ENCODE measurements at places on chromosomes 7 and 10. TPM values are rescaled to one million over a fixed set of nuclear protein-coding genes. Genes with fewer than 3 reads are reported as not detected.

DNA sequence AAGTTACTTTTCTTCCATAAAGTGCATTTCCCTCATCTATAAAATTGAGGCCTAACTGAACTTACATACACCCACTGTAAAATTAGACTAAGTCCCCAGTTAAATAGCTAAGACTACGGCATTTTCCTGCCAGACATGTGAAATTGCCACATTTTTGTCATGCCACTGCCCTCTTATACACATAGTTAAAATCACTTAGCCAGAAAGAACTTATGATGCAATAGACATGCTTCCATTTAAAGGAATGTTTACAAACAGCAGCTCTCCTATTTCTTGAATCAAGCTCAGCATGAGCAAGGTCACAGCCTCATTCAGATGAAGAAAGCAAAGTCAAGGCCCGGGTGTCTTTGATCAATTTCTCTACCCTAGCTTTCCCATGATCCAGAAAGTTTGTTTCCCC, 175.7 kb downstream of the LRRN3 start:
- no peak for DNase-seq

DNA sequence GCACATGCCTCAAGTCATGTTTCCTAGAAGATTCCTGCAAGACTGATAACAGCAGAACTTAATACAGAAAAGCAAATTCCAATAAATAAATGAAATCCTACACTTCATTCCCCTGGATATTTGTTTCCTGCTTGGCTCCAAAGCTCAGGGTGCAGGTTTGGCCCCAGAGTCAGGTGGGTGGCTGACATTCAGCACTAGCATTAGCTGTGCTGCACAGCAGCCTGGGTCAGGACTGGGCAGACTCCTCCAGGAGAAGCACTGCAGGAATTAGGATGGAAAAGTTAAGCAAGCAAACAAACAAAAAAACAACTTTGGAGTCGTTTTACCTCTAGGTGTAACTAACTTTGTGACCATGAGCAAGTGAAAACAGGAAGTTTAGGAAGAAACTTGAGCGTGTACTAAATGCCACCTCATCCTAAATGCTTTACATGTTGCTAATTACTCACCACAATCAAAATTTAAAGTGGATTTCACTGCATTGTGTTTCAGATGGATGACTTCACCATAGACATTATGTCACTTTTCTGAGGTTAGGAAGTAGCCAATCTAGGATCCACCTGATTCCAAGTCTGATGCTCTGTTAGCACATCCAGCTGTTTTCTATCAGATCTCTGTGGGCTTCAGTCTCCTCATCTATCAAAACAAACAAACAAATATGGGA, 239.4 kb downstream of the C7orf25 start:
- no peak for DNase-seq

GRCh38 chr7:20793694-20794394, 7.2 kb upstream of the SP8 start:
- no peak for DNase-seq

Gene LRMDA
- total RNA-seq = 5.5 TPM

- DNase-seq = no peak
These were observed 27.9 kb downstream of the MYPN start for GRCh38 chr10:68137171-68137570.

Gene RABGEF1
- 12.2 TPM for total RNA-seq

DNA sequence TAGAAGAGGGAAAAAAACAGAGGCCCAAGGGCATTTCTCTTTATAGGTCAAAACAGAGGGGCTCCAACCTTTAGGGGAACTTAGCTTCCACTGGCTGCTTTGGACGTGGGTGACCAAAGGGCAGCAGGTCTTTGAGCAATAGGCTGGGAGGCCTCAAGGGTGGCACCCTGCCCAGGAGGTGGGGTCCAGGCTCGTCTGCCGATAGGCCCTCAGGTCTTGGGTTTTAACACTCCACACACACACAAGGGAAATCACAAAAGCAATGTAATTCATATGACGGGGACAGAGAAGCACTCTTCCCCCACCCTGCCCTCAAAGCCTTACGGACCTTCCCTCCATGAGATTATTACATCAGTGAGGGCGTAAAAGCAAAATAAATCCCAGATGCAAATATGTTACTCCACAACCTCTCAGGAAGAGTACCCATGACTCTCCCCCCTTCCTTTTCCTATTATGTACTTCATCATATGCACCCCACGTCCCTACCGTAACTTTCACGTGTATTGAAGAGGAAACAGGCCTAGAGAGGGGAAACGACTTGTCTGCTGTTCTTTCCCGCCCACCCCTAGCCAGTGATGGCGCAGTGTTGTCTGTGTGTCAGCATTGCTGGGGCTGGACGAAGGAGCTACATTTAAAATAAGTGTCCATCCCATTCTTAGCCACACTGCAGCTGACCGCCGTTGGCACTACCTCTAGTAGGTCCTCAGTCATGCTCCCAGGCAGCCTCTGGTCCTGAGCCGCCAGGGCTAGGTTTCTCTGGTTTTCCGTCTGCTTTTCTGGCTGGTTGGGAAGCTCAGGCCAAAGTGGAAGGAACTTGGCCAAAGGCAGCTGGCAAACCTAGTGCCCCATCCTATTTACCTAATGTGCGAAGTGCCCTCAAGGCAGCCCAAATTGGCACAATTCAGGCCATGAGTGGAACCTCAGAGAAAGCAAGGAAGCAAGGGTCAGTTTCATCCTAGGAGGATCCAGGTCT, 2.1 kb downstream of the PCBD1 start:
- no peak for DNase-seq

All from Calu3 (cell line).